ENCODE measurements at places on chromosomes 6 and 20.

- DNase-seq, result no peak
Observed at GRCh38 chr20:57688864-57689263, 21.0 kb downstream of the PMEPA1 start.

DNA sequence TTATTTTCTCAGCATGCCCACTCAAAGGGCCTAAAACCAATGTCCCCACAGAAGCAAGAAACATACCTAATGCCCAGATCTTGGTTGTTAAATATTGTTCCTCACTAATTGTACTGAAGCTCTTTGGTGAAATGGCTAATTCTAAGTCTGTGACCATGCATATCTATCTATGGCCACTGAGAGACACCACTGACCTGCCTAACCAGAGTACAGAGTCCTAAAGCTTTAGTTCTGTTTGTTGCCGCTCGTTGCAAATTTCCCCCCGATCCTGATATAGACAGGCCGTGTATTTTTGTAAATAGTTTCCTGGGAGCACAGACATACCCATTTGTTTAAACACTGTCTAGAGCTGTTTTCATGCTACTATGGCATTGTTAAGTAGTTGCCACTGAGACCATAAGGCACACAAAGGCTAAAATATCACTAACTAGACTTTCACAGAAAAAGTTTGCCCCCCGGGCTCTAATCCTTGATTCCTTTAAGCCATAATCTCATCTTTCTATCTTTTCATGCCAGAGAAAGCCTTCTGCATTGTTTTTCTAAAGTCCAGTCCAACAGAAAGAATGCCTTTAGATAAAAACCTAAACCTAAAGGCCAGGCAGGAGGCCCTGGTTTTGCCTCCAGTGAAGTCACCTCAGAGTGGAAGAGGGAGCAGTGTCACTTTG lies 48.7 kb downstream of the DNAAF9 start:
- DNase-seq, result no peak

DNA sequence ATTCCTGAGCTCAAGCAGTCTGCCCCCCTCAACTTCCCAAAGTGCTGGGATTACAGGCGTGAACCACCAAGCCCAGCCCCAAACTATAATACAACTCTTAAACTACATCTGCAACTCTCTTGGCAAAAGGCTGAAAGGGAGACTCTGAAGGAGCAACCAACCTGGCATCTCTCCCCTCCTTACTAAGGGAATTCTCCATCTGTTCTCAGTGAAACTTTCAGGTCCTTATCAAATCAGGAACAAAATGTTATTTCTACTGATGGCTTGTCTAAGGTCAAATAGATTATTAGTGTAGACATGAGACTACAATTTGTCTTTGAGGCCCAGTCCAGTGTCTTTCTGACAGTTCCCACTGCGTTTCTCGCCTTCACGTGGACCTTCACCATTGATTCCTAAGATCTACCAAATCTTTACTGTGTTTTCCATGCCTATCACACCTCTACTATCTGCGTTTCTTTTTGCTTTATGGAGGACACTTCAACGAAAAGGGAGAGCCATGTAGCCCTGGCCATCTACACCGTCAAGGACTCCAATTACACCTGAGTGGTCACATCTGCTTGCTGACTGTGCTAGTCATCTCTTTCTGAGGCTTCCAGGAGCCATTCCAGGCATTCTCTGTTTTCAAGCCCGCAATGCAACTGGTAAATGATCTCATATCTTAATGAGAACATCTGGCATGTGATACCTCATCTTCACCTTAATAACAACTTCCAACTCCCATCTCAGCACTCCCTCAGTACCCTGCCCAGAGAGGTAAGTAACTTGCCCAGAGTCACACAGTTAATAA lies 405.7 kb upstream of the CITED2 start:
- DNase-seq, result no peak

GRCh38 chr6:147285087-147285855 lies 81.1 kb downstream of the STXBP5 start:
- DNase-seq, result no peak

DNA sequence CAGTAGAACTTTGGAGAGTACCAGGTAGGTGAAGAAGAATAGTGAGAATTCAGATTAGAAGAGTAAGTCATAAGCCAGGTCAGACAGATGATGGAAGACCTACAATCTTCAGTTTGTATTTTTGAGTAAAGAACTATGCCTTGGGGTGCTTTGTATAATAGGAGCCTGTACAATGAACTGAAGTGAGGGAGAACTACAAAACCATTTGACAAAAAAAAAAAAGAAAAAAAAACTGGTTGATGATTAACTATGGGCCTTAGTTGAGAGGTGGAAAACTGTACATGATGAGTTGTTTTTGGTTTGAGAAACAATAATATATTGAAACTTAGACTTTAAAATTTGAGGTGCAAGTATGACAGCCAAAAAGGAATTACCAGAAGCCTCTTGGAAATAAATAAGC lies 25.7 kb downstream of the VTA1 start:
- DNase-seq, result no peak

DNA sequence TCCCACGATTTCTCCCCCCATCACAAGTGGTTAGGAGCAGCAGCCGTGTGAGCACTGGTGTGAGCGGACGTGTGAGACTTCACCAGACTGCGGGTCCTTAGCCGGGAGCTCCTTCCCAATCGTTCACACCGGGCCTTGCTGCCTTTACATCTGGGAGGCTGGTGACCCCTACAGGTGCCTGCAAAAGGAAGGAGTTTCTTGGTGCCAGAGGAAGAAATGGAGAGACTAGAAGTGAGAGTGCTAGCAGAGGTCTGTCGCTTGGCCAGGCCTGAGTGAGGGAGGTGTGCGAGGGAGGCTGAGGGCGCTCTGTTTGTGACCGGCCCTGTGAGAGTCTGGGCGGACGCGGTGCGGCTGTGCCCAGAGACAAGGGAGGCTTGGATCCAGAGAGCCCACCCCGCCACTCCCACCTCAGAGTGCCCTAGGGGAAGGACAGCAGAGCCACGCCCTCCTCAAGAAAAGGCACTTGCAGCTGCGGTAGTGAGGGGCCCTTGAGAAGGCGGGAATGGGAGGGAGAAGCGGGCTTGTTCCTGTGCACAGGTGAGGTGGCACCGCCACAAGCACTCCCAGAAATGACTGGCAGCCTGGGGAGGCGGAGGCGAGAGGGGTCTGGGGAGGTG lies 10.0 kb upstream of the ARMC2 start:
- no peak for DNase-seq

DNA sequence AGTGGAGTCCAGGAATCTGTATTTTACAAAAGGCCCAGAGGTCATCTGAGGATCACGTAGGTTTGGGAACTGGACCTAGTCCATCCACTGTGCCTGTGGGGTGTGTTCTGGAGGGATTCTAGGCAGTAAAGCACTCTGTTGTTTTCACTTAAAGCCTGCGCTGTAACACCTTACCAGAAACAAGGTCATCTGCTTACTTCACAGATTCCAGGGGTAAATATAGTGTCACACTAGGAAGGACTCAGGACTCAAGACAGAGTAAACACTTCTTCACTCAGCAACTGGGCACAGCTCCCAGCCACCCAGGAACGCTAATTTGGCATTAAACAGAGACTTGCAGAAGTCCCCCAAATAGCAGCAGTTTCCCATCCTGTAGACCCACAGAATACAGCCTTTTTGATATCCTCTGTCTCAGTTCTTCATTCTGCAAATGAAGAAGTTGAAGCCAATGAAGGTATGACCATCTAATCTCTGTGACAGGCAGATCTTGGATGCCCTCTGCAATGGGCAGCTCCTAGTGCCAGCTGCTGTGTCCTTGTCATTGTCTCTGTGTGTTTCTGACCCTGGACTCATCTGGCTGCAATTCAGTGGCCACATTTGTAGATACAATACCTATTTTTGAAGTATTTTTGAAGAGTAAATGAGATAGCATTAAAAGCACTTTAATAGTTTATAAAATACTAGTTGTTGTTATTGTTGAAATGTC lies 129.1 kb downstream of the SLC24A3 start:
- no peak for DNase-seq

DNA sequence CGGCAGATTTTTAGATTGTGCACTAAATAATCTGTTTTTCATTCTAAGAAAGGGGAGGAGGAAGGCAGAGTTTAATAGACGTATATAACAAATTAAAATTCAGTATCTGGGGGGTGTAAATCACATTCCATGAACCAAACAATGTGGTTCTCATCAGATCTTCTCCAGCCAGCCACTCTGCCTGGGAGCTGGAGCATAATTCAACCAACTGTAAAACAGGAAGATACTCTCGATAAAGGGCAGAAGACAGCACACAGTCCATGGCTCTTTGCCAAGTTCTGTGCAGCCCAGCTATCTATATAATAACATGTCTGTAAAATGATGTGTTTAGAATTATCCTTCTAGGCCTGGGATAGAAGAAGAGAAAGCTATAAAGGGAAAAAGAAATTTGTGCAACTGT lies 289.9 kb upstream of the ZFP64 start:
- peak; percentile 83 for DNase-seq

- DNase-seq, result no peak
Observed at GRCh38 chr20:45368221-45368980, 5.4 kb downstream of the SYS1 start.

- DNase-seq, result no peak
Observed at GRCh38 chr6:4902363-4902762, 101.5 kb downstream of the RPP40 start.

All from fibroblast of skin of left quadriceps (primary cell).